ENCODE measurements at places on chromosomes 7 and 10.

GRCh38 chr7:51325261-51325676, 8.7 kb upstream of the COBL start:
- no peak for DNase-seq

DNA sequence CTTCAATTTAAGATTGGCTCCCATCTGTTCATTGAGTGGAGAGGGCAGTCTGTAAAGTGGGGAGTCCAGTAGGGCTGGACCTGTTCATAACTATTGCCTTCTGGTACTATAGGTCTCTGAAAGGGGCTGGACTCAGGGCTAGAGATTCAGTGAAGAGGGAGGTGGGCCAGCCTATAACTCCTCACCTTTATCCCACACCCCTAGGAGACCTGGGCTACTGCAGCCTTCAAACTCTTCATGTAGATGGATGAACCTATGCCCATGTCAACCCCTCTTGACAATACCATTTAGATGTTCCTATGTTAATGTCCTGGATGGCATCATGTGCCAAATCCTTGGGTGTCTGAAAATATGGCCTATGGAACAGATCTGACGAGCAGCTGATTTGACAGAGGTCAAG, 22.0 kb downstream of the MBL2 start:
- DNase-seq, result no peak

DNA sequence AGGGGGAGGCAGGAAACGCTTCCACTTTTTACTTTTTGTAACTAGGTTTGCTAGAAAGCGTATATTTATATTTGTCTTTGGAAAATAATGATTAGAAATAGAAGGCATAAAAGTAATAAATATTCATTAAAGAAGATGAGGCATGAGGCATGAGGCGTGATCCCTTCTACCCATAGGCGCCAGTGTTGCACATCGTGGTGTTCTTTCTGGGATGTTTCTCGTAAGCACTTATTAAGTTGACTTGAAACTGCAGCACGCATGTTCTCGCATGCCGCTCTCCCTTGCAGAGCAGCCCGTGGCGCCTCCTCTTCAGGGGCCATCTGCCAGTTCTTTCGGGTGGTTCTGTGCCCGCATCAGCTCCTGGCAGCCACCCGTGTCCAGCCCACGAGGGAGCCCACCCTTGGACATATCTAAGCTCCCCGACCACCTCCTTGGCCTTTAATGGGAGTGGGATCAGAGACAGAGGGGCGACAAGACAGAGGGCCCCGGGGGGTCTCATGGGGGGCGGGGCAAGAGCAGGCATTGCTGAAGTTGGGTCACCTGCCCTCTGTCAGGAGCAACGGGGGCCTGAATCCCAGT, 28.5 kb upstream of the CSGALNACT2 start:
- no peak for DNase-seq

DNA sequence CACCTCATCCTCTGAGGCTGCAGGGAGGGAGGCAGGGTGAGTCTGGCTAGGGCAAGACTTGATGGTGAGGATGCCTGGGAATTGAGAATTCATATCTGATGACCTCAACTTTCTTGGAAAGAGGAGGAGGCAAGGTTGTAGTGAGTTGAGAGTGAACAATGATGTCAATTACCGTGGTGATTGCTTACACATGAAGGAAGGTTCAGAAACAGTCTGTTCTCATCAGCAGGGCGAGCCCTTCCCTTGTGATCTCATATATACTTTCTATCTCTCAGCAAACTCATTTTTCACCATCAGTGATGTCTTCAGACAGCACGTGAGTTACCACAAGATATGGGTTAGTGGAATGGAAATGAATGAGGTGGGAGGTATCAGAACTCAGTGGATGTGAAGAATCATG, 20.1 kb upstream of the COL13A1 start:
- no peak for DNase-seq

DNA sequence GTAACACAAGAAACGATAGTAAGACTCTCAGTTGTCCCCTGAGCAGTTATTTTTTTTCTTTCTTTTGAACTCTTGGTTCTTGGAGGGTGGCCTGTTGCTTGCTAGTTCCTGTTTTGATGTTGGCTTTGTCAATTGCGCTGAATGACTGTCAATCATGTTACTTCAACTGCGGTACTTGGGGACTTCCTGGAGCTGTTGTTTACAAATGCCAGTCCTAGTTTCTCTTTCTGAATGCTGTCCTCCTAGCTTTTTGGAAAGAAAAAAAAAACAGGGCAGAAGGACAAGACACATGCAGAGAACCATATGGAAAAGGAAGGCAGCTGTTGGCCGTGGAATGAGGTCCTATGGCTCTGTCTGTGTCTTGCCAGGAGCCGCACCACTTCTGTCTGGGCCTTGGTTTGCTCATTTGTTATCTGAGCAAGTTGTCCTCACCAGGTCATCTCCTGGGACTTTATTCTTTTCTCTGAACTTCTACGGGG, 7.0 kb upstream of the PDCD4 start:
- no peak for DNase-seq

GRCh38 chr7:69654849-69655707, 56.8 kb downstream of the AUTS2 start:
- no peak for DNase-seq

DNA sequence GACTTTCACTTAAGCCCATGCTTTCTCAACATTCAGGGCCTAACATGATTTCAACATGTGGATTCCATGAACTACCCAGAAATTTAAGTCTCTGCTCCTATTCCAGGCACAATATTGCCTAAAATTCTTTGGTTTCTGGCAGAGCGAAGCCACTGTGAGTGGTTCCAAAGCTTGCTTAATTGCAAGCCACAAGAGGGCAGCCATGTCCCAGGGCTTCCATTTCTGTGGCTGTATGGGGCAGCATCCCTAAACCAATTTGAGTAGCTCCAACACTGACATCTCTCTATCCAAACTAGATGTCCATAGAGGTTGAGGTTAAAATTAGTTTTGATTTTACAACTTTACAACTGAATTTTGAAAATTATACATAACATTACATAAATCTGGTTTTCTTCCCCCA, 56.3 kb upstream of the MDFIC start:
- DNase-seq, result no peak

GRCh38 chr10:25288181-25288580, 113.4 kb downstream of the GPR158 start:
- DNase-seq, result no peak

DNA sequence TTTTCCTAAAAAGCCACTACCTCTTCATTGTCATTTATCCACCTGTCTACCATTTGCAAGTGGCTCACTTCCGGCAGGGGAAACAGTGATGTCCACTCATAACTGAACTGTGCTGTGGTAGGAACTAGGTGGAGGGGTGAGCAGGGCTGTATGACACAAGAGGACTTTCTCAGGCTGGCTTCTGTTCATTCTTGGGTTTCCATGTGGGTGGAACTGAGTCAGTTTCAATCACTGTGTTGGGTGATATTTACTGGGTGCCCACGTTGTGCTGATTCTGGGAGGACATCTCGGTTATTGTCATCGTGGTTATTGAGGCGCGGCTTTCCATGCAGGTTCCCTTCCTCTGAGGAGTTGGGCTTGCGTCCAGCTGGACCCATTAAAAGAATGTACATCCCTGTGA, 38.8 kb downstream of the RAMP3 start:
- no peak for DNase-seq

DNA sequence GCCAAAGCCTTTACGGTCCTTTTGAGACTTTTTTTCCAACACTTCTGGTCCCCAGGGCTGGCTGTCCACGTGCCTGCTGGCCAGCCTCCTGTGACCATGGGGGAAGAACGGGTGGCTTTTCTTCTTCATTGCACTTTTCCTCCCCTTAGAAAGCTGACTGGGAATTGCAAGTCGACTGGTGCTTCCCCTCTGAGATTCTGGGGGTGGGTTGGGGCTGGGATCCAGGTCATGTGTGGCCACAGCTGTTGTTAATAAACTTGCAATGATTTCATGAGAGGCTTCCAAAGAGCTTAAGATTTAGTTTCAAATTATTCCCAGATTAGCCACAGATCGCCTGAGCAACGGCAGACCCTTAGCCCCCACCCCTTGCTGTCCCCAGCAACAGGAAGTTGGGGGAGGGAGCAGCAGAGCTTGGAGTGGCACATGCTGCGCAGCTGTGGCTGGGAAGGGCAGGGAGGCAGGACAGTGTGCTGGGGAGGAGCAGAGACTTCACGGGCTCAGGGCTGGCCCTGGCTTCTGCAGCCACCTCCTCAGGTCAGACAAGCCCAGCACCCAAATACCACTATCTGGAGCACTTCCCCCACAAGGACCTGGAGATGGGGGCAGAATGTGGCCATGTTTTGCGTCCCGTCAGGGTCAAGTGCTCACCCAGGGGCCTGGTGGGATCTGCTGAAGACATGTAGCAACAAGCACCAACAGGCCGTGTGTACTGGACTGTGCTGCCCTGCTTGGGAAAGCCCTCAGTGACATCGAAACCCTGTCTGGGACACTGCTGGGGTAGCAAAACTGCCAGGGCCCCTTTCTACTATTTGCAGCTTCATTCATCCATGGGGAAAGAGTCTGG, 147.1 kb downstream of the RNF216 start:
- DNase-seq, result peak; percentile 77

GRCh38 chr7:75888464-75889222, 9.8 kb downstream of the RHBDD2 start:
- DNase-seq, result no peak

DNA sequence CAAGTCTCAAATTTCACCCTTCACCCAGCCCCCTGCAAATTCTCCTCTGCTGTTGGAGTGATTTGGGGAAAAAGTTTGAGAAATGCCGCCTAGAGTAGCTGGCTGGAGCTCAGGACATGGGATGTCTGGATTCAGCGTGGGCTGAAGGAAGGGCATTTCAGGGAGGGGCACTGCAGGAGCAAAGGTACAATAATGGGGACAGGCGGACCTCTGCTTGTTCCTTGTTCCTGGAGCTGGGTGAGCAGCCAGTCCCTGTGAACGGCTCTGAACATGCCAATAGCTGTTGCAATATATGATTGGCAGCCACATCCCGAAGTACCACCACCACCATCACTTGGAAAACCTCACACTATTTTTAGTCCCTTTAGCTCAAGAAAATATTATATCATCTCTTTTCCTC, 23.4 kb downstream of the ADRA2A start:
- no peak for DNase-seq

- peak; percentile 68 for DNase-seq
Observed at GRCh38 chr7:133846203-133846945, 280.8 kb upstream of the LRGUK start.

DNA sequence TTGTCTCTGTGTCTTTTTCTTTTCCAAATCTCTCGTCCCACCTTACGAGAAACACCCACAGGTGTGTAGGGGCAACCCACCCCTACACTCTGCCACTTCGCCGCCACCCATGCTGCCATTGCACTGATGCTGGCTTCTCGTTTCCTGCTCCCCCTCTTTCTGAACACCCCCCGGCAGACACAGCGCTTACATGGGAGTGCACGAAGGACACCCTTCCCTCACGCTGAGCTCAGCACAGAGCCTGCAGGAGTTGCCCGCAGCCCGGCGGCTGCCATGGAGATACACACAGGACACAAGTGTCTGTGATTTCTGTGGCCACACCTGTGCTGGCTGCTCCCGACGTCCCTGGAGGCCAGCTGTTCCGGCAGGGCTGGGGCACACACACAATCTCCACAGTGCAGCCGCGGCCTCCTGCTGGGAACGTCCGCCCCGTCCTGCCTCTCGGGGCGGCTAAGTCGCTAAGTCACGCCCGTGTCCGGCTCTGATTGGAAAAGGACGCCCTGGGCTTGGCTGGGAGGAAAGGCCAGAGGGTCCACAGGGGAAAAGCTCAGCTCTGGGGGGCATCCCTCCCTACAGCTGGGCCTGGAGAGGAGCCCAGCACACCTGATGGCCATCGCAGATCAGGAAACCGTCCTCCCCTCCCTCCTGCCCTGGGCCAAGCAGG, 349.8 kb downstream of the PTPRN2 start:
- no peak for DNase-seq

DNA sequence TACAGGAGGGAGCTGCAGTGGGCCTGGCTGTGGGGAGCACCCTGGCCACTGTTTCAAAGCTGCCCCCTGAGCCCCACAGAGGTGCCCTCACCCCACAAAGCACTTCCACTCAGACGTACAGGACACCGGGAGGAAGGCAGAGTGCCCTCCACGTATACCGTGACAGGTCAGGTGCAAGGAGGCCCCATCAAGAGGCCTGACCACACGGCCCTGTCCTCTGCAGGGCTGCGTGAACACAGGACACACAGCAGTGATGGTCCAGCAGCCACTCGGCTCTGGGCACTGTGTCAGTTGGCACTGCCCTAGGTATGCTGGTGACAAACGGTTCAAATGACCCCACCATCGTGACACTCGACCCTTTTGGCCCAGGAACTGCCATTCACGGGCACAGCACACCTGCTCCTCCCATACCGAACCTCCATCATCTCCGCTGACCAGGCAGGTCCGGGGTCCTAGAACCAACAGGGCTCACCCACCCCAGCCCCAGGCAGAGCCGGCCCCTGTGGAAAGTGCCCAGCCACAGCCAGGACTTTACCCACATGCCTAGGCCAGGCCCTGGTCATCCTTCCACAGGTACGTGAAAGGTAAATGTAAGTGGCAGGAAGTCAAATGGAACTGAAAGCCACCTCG, 560.9 kb downstream of the PTPRN2 start:
- DNase-seq, result no peak

DNA sequence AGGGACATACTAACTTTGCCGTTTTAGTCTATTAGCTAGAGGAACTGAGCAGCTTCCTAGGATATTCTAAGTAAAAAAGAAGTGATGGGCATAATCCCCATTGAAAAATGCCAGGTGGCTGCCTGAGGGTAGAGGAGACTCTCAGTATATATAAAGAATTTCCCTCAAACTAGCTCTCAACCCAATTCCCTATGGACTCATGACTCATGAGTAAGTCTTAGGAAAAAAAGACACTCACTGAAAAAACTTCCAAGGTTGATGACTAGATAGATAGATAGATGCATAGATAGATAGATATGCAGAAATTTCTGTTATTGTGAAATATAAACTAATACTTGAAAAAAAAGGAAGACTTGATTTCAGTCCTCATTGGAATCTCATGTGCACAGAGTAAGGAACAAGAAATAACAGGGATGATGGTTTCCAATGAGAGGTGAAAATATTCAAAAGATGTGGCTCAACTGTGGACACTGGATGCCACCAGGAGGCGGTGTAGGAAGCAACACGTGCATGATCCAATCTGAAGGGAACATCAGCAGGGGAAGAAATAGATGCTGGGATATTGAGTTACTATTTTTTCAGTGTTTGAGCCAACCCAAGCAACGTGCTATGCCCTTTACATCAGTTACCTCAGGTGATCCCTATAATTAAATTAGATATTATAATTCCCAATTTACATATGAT, 711.0 kb upstream of the LRRTM3 start:
- DNase-seq, result no peak

All from retinal pigment epithelial cell (primary cell).